ENCODE measurements at places on chromosomes 5 and 9. TPM values are rescaled to one million over a fixed set of nuclear protein-coding genes. Genes with fewer than 3 reads are reported as not detected.

KLF4 gene
- 71.2 TPM for total RNA-seq

SIT1 gene
- not detected for total RNA-seq

- no peaks in the 10 kb centered on the region for H3K36me3 ChIP-seq
- no peaks in the 10 kb centered on the region for H3K27me3 ChIP-seq
- no peak for DNase-seq
Observed at GRCh38 chr9:125660557-125660956, 46.5 kb downstream of the MAPKAP1 start.

DNA sequence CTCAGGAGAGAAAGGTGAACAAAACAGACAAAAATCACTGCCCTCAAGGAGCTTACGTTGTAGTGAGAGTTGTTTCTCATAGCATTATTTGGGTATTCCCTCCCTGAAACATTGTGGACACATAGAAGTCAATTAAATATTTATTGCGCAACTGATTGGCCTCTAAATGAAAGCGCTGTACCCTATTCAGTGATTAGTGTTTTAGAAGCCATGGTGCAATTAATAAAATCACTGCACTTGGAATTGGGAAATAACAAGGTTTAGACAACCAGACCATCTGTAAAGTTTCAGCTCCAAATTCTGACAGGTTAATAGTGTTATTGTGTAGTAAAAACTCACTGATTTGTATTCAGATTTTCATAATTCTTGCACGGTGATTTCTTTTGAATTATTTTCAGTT lies 35.9 kb downstream of the TNPO1 start:
- H3K27me3 ChIP-seq: no peaks in the 10 kb centered on the region
- H3K4me3 ChIP-seq: no peak overlapping the region
- peaks cover 6% of the 10 kb centered on the region for H3K4me1 ChIP-seq
- H3K36me3 ChIP-seq: no peaks in the 10 kb centered on the region
- H3K27ac ChIP-seq: no peak overlapping the region

- H3K4me1 ChIP-seq: no peaks in the 10 kb centered on the region
- DNase-seq: no peak
- H3K4me3 ChIP-seq: no peak overlapping the region
- no peaks in the 10 kb centered on the region for H3K36me3 ChIP-seq
Observed at GRCh38 chr5:77066823-77067442, 20.2 kb downstream of the ZBED3 start.

DNA sequence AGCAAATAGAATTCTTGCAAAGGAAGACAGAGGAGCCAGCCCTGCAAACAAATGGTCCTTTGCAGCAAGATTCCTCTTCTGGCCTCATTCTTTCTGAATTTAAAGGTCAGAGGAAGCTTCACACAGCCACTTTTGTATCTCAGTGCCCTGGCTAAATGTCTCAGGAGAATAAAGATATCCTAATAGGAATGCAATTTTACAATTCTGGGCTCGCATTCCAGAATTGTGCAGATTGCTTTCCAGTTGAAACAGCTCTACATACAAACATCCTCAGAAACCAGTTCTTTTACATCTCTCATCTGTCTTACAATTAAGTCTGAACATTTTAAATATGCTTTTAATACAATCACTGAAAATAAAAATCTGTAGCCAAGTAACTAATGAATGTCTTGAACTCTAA lies 14.6 kb upstream of the ACOT12 start:
- no peak for DNase-seq
- H3K27ac ChIP-seq: no peak overlapping the region
- peaks cover 2% of the 10 kb centered on the region for H3K4me1 ChIP-seq
- no peaks in the 10 kb centered on the region for H3K27me3 ChIP-seq

DNA sequence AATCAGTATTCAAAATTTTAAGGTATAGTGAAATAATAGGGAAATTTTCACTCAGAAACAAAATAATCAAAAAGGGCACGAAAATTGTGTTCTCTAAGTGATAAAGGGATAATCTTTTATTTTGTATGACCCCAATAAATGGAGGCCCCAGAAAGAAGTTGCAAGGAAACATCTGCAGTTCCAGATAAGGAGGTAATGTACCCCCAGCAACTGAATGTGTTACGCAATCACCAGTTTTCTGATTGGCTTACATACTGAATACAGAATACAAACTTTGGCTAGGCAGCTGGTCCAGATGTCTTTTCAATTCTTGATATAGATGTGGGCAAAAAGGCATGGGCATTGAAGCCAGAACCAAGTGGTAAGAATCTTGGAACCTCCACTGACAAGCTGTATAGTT lies 1.7 kb upstream of the TOPORS start:
- no peaks in the 10 kb centered on the region for H3K36me3 ChIP-seq
- no peak overlapping the region for H3K27ac ChIP-seq
- no peaks in the 10 kb centered on the region for H3K27me3 ChIP-seq
